ENCODE measurements at places on chromosomes 7 and 10. TPM values are rescaled to one million over a fixed set of nuclear protein-coding genes. Genes with fewer than 3 reads are reported as not detected.
A peak's percentile ranks its signal among the peaks of the same experiment; 100 is the strongest.

- no peaks in the 10 kb centered on the region for H3K36me3 ChIP-seq
- no peaks in the 10 kb centered on the region for H3K4me1 ChIP-seq
- H3K27me3 ChIP-seq = no peaks in the 10 kb centered on the region
- peak overlapping the region; percentile 61 for H3K4me3 ChIP-seq
Observed at GRCh38 chr7:151251689-151252560, 3.4 kb upstream of the SMARCD3 start.

GRCh38 chr10:1061930-1062774, 6.0 kb downstream of the WDR37 start:
- H3K4me1 ChIP-seq = no peaks in the 10 kb centered on the region
- no peaks in the 10 kb centered on the region for H3K27me3 ChIP-seq
- H3K4me3 ChIP-seq = no peak overlapping the region
- no peak overlapping the region for H3K27ac ChIP-seq
- H3K36me3 ChIP-seq = no peaks in the 10 kb centered on the region

- H3K27me3 ChIP-seq = no peaks in the 10 kb centered on the region
- H3K27ac ChIP-seq = no peak overlapping the region
- H3K4me1 ChIP-seq = no peaks in the 10 kb centered on the region
- DNase-seq = no peak
Observed at GRCh38 chr7:116418524-116418923, 81.0 kb upstream of the CAV2 start.

- DNase-seq = no peak
- H3K4me1 ChIP-seq = no peaks in the 10 kb centered on the region
- H3K4me3 ChIP-seq = no peak overlapping the region
Observed at GRCh38 chr7:49931627-49932026, 158.2 kb downstream of the VWC2 start.

Gene ORAI2
- total RNA-seq = 18.1 TPM

- no peak for DNase-seq
- H3K27ac ChIP-seq = no peak overlapping the region
- H3K27me3 ChIP-seq = no peaks in the 10 kb centered on the region
- no peak overlapping the region for H3K4me3 ChIP-seq
- no peaks in the 10 kb centered on the region for H3K36me3 ChIP-seq
- H3K4me1 ChIP-seq = no peaks in the 10 kb centered on the region
Observed at GRCh38 chr7:92648067-92648466, 57.9 kb upstream of the FAM133B start.

Gene PILRA
- 7.9 TPM for total RNA-seq

Gene C7orf33
- total RNA-seq = not detected

- H3K4me1 ChIP-seq = no peaks in the 10 kb centered on the region
- H3K27ac ChIP-seq = no peak overlapping the region
- H3K27me3 ChIP-seq = no peaks in the 10 kb centered on the region
Observed at GRCh38 chr7:54879776-54880175, 120.8 kb upstream of the SEC61G start.

DNA sequence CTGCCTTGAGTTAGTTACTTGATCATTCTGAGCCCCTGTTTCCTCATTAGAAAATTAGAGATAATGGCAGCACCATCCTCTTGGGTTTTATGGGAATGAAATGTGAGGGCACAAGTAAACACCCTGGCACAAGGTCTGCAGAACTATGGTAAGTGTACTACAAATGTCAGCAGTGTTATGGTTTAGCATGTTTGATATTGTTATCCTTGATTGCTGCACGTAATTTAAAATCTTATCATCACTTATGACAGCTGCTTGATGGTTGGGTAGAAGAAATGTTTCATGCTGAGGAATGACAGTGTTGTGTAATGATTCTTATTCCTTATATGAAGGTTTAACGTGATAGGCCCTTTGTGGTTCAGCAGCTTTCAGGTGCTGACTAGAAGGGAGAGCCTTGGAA, 134.3 kb downstream of the KAT6B start:
- DNase-seq = no peak
- H3K36me3 ChIP-seq = no peaks in the 10 kb centered on the region
- no peaks in the 10 kb centered on the region for H3K27me3 ChIP-seq
- H3K4me3 ChIP-seq = no peak overlapping the region
- H3K4me1 ChIP-seq = peaks cover 4% of the 10 kb centered on the region
- no peak overlapping the region for H3K27ac ChIP-seq

Gene HSPA14
- 9.3 TPM for total RNA-seq

GRCh38 chr7:42614636-42615035, 297.2 kb downstream of the C7orf25 start:
- no peaks in the 10 kb centered on the region for H3K27me3 ChIP-seq
- H3K4me1 ChIP-seq = no peaks in the 10 kb centered on the region
- H3K27ac ChIP-seq = no peak overlapping the region
- H3K4me3 ChIP-seq = no peak overlapping the region
- no peak for DNase-seq

DNA sequence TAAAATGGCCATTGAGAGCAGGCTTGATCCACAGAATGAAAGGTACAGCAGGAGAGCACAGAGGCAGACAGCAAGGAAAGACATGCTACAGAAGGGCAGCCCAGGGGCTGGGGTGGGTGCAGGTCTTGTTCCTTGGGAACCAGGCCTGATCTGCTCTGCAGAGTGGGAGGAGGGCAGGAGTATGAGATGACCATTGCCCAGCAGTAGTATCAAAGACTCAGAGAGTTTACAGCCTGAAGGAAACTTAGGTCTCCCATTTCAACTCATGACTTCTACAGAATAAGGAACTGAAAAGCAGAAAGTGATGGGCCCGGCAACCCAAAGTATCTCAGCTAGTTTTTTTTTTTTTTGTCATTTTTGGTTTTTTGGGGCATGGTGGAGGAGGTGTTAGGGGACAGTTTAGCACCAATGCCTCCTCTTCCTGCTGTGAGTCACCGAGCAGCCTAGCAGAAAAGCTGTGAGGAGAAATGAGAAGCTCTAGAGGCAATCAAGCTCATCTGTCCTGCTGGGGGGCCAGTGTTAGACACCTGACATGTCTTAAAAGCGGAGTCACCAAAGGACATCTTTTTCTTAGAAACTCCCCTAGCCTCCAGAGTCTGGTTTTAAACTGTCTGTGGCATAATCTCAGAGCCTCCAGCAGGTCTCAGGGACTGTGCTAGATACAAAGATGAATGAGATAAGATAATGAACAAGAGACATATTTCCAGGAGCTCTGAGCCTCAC, 34.3 kb upstream of the HERPUD2 start:
- H3K27me3 ChIP-seq = no peaks in the 10 kb centered on the region
- no peak overlapping the region for H3K4me3 ChIP-seq
- H3K27ac ChIP-seq = no peak overlapping the region
- no peaks in the 10 kb centered on the region for H3K36me3 ChIP-seq

- H3K4me3 ChIP-seq = no peak overlapping the region
- H3K27me3 ChIP-seq = no peaks in the 10 kb centered on the region
- no peaks in the 10 kb centered on the region for H3K36me3 ChIP-seq
- DNase-seq = no peak
- H3K27ac ChIP-seq = peak overlapping the region; percentile 60
Observed at GRCh38 chr10:79058899-79059841, 9.6 kb upstream of the ZMIZ1 start.
